BJ (cell line): ENCODE measurements at places on chromosomes 12 and 14.

DNA sequence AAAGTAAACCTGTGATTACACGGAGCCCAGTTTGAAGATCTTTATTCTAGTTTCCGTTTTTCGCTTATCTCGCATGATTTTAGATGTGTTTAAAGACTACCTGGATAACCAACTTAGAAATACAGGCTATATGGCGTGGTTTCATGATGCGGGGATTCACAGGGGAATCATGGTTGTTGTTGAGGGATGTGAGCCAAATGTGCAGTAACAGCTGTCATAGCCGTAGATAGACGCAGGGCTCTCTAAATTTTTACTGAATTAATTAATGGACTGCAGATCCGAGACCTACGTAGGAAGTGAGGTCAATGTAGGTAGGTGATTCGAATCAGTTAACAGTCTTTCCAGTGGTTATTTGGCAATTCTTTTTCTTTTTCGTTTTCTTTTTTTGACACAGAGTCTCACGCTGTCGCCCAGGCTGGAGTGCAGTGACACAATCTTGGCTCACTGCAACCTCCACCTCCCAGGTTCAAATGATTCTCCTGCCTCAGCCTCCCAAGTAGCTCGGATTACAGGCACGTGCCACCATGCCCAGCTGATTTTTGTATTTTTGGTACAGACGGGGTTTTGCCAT lies 144.9 kb upstream of the AMIGO2 start:
- no peak for DNase-seq

DNA sequence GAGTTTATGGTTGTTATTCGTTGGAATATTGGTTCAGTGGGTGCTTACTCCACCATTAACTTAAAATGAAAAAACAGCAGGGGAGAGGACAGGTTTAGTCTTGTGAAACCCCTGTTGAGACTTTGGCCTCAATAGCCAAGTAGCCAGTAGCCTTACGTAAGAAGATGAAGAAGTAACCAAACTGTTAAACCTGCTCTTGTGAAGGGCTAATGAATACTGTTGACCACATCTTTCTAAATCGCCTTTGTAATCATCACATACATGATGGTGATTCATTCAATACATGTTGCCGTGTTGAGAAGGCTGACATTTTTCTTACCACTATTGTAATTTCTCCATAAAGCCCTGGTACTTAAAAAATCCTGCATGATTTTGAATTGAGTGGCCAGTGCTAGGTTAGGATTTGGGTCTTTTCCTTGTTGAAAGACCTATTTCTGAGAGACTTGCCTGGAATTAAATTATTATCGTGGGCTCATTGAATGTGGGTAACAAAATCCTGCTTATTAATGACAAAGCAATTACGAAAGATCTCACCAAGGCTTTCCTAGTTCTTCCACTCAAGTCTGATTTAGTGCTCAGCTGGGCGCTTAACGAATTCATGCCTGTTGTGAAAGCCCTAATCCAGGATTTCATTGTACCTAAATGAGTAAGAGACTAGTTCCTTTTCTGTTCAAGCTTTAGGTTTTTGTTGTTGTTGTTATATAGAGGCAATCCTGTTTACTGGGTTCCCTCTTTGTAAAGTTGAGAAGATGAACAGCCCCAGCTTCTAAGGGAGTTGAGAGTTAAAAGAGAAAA lies 333.1 kb downstream of the FUT8 start:
- DNase-seq = no peak

DNA sequence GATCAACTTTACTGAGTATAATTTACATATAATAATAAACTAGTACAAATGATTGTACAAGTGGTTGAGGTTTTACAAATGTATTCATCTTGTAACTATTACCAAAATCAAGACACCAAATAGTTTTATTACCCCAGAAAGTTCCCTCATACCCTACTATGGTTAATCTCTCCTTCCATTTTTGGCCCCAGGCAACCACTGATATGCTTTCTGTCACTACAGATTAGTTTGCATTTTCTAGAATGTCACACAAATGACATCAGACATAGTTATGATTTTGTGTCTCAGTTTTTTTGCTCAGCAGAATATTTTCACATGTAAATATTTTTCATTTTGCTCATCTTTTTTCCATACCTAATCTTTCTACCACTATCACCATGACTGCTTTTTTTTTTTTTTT lies 49.1 kb downstream of the TMX1 start:
- DNase-seq = no peak

GRCh38 chr14:98341211-98341610 lies 930.8 kb downstream of the BCL11B start:
- DNase-seq = no peak

DNA sequence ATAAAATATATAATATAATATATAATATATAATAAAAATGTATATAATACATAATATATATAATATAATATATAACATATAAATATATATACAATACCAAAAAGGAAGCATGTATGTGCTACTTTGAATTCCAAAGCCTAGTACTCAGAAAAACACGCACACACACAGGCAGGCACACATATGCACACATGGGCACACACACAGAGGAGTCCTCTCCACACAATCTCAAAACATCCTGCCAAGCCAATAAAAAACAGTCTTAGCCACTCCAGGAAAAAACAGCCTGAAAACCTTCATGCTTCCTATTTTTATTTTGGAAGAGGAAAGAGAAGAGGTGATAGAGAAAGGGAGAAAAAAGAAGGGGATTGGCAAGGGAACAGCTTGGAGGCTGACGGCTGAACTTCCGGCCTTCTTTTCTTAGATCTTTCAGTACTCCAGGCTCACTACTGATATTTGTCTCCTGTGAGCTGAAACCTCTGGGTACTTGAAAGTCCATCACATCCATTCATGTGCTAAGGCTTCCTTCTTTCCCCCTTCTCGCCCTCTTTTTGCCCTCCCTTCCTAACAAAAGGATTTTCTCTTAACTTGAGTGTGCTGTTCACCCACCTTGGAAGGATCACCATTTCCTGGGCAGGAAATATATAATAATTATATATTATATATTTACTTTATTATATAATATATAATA lies 394.2 kb downstream of the NUAK1 start:
- DNase-seq = no peak

- no peak for DNase-seq
Measured at GRCh38 chr14:80615831-80616230, 325.7 kb downstream of the CEP128 start.

DNA sequence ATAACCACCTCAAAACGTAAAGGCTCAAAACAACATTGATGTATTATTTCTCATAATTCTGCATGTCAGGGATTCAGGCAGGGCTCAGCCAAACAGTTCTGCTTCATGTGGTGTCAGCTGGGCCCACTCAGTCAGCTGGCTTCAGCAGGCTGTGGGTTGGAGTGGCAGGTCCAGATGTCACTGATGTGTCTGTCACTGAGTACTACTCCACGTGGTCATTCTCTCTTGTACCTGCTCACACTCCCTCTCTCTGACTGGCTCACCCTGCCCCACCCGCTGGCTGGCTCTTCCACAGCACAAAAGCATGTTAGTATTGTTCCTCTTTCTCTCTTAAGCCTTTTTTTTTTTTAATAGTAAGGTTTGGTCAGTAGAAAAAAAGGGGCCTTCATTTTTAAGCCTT lies 182.4 kb downstream of the DICER1 start:
- DNase-seq = no peak

- no peak for DNase-seq
Measured at GRCh38 chr14:29320286-29320685, 553.7 kb downstream of the FOXG1 start.

GRCh38 chr12:127819056-127819455 lies 447.9 kb upstream of the TMEM132C start:
- no peak for DNase-seq

DNA sequence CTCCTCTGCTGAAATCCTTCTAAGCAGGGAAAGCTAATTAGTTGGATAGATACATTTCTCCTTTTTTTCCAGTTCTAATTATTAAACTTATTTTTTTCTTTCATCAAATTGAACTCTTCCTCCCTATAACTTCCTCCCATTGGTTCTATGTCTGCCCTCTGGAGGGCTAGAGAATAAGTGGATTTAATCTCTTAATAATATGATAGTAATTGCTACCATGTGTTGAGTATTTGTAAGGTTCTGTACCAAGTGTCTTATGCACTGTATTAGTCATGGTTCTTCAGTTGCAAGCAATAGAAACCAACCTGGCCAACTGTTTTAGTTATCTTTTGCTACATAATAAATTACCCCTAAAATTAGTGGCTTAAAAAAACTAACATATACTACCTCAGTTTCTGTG lies 190.5 kb upstream of the PLXNC1 start:
- DNase-seq = no peak

- DNase-seq = no peak
Measured at GRCh38 chr12:74337951-74338350, 199.7 kb upstream of the ATXN7L3B start.

DNA sequence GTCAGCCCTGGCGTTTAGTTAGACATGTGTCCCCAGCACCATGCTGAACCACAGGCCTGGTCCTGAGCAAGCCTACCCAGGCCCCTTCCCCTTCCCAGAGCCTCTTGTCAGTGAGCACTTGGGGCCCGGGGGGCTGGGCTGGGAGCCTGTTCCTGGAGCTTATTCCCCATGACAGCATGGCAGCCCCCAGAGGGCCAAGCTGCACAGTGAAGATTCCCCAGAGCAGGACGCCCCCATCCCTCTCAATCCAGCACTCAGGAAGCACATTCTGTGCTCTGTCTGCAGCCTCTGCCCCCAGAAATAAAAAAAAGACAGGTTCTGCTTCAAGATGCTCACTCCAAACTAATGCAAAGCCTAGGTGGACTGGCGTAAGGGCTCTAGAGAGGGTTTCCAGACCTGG lies 117.3 kb downstream of the LGMN start:
- no peak for DNase-seq

- DNase-seq = no peak
Measured at GRCh38 chr14:51365241-51365965, 125.4 kb downstream of the TMX1 start.

DNA sequence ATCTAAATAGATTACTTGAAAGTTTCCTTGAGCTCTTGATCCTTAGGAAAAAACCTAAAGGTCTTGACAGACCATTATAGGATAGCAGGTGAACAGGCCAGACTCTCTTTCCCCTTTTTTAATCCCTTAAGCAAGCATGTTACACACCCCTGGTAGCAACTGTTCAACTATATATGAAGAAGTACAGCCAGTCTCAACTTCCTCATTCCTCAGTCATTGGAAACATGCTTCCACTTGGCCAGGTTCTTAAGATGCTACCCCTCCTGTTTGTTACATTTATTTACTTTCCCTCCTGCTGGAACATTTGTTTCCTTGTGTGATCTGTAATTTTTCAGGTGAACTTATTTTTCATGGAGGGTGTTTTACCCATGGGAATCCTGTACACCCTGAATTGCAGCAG lies 124.1 kb downstream of the ARMH4 start:
- DNase-seq = no peak

DNA sequence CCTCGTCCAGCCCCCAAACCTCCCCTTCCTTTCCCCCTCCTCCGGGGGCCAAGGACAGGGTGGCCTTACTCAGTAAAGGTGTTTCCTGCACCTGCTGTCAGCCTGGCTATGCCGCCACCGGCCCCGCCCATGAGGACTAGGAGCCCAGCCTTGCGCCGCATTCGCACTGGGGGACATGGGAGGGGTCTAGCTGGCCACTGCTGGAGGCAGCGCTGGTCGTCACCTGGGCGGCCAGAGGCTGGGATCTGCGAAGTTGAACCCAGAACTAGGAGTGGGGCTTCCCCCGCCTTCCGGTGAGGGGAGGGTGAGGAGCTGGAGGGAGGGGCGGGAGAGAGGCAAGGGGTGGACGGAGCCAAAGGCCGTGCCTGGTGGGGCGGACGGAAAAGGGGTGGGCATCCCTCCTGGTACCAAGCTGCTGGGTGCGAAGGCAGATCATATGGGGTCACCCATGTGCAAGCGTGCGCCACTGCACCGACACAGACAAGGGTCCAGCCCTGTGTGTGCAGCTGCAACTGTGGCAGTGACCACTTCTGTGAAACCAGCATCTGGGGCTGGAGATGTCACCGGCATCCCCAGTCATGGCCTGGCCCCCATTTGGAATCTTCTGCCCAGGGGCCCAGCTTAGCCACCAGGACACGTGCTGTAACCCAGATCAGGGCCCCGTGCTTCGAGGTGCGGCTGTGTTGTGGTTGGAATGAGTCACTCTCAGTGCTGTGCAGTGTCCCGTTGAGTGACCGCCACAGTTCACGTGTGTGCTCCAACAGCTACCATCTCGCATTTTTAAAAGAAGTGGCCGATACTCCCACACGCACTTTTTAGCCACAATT lies 8.5 kb downstream of the AMN start:
- DNase-seq = no peak

DNA sequence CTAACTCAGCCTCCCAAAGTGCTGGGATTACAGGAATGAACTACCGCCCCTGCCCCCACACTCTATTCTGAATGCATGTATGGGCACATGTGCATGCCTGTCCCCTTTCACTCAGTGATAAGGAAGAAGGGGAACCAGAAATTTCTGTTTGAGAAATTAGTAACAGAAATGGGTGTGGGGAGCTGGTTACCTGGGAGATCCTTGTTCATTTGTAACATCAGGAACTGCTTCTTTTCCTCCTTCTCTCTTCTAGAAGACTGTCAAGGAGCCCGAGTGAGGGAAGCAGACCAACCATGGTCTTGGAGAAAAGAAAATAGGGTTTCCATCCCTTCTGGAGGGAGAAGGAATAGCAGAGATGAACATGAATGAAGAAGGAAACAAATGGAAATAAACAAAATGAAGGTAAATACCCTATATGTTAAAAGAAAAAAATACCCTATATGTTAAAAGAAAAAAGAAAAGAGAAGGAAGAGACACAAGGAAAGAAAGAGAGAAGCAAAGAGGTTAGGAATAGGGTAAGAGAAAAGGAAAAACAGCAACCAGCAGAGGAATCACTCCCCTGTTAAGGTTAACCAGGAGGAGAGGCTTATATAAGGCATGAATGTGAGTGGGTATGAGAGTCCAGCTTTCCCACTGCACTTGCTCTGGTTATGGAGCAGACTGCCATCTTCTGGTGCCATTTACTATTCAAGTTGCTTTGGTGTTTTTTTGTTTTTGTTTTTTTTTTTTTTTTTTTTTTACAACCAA lies 3.3 kb downstream of the PPP1R3E start:
- DNase-seq = no peak
